ENCODE measurements at places on chromosomes 16 and 17.

DNA sequence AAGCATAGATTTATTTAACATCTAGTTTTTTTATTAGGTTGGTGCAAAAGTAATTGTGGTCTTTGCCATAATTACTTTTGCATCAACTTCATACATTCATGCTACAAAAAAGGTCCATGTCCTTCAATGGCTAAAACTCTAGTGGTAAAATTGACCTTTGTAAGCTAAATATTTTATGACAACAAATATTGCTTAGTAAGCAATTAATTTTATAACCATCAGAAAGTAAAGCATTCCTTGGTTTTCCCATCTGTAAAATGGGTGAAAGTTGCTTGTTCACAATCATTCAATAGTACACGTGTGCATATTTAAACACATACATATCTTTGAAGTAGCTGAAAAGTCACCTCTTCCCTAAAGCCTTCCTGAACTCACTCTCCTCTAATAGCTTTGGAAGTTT lies 789.6 kb downstream of the CDH8 start:
- no peak for DNase-seq

GRCh38 chr17:63930951-63931575 lies 1.1 kb downstream of the CD79B start:
- no peak for DNase-seq

- DNase-seq, result no peak
These were observed 139.7 kb upstream of the CDH5 start for GRCh38 chr16:66226762-66227161.

DNA sequence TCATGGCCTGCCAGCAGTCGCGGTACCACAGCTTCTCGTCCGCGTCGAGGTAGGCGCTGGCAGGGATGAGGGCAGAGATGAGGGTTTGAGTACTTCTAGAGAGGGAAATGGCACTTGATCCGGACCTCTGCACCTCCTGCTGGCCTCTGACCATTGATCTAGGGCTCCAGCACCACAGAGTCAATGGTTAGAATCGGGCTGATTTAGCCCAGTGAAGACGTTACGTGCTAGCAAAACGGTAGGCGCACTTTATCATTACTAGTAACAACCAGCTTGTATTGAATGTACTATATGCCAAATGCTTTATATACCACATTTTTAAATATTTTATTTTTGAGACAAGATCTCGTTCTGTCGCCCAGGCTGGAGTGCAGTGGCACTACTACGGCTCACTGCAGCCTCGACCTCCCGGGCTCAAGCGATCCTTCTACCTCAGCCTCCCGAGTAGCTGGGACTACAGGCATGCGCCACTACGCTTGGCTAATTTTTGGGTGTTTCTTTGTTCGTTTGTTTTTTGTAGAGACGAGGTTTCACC lies 526 bp downstream of the TSNAXIP1 start:
- DNase-seq, result no peak

DNA sequence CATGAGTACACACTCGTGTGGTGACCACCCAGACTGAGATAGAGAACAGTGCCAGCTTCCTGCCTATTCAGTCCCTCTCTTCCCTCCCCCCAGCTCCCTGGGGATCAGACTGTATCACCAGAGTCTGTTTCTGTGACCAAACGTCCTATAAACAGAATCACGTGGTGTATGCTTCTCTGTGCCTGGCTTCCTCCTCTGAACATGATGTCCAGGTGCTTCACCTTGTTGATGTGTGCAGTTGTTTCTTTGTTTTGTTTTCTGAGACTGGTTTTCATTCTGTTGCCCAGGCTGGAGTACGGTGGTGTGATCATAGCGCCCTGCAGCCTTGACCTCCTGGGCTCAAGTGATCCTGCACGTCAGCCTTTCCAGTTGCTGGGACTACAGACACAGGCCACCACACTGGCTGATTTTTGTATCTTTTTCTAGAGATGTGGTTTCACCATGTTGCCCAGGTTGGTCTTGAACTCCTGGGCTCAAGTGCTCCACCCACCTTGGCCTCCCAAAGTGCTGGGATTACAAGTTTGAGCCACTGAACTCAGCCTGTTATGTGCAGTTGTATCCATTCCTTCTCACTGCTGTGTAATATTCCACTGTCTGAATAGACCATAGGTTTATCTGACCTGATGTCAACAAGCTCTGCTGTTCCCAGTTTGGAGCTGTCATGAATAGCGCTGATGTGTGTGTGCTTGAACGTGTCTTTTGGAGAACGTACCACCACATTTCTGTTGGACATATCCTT lies 28.9 kb upstream of the PRM1 start:
- no peak for DNase-seq

DNA sequence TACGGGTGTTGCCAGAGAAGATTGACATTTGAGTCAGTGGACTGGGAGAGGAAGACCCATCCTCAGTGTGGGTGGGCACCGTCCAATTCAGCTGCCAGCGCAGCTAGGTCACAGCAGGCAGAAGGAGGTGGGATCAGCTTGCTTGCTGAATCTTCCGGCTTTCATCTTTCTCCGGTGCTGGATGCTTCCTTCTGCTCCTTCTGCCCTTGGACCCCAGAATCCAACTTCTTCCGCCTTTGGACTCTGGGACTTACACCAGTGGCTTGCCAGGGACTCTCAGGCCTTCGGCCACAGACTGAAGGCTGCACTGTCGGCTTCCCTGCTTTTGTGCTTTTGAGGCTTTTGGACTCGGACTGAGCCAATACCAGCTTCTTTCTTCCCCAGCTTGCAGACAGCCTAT lies 46.1 kb upstream of the RPL38 start:
- DNase-seq, result no peak

- no peak for DNase-seq
These were observed 2.1 kb downstream of the CASKIN1 start for GRCh38 chr16:2194166-2194834.

GRCh38 chr17:68210570-68211315 lies 37.1 kb upstream of the AMZ2 start:
- DNase-seq, result no peak

GRCh38 chr17:31559584-31560501 lies 168.4 kb downstream of the RAB11FIP4 start:
- DNase-seq, result peak; percentile 40

DNA sequence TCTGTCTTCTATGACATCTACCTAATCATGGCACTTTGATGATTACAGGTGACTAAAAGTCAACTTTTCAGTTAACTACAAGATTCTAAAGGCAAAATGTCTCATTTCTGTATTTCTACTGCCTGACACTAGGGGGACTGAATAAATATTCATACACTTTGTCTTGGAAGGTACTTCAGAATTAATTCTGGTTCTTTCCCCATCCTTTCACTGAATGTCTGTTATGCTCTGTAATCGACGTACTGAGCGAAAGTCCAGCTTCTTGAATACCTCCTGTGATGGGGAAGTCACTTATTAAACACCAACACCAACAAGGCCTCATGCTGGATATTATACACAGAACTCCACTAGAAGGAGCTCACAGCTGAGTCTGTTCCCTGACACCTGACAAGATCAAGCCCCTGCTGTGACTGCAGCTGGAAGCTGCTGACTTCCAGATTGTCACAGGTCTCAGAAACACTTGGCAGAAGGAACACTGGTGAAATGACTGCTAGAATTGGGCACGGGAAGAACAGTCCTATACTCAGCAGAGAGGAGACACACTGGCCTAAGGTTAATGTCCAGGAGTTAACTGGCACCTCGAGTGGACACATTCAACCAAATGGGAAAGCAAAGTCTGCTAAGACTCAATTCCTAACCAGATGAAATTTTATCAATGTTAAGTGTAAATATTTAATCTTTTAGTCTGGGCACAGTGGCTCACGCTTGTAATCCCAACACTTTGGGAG lies 31.9 kb downstream of the CMC2 start:
- no peak for DNase-seq

DNA sequence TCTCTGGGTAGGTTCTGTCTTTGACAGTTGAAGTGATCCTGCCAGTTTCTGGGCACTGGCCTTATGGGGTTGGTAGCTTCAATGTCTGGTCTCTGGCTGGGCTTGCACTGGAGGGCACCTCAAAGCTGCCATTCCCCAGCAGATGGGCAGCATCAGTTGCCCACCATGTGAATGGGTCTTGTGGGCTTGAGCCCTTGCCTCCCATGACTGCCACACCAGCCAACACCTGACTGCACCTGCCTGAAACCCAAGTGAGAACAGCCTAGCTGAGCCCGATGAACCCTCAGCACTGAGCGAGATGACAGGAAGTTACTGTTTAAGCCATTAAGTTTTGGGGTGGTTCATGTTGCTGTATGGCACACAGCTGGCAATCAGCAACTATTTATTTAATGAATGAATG lies 69.1 kb upstream of the AXIN2 start:
- DNase-seq, result no peak

GRCh38 chr17:15260376-15261257 lies 4.5 kb downstream of the PMP22 start:
- peak; percentile 76 for DNase-seq

DNA sequence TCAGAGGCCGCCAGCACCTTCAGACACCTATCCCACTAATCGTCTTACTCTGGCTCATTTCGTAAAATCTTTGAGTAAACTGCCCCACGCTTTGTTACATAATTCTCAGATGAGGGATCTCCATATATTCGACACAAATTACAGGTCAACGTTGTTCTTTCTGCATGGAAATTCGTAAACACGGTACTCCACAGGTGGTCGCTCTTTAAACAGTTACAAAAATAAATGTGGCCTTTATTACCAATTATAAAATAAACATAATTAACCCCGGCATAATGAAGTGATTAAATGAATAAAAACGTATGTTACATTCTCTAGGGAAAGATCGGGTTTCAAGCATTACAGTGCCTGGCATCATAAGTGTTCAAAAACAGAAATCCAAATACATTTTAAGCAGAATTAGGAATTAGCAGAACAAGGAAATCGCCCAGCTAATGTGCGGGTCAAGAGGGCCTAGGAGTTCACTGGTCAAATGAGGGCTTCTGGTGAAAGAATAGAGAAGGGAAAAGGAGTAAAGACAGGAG lies 943 bp upstream of the PIP4K2B start:
- DNase-seq, result no peak

DNA sequence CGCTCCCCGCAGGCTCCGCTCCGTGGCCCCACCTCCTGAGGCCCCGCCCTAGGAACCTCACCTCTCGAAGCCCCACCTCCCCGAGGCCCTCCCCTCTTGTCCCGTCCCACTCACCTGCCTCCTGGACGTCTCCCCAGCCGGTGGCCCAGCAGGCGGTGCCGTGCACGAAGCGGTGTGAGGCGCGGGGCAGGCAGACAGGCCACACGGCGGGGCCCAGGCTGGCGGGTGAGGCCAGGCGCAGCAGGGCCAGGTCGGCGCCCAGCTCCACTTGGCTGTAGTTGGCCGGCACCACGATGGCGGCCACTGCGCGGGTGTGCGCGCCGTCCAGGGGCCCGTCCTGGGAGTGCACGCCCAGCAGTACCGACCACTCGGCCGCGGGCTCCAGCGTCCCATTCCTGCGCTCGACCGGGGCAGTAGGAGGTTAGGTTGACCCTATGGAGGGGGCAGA lies 1.6 kb downstream of the PRSS36 start:
- DNase-seq, result peak; percentile 79

DNA sequence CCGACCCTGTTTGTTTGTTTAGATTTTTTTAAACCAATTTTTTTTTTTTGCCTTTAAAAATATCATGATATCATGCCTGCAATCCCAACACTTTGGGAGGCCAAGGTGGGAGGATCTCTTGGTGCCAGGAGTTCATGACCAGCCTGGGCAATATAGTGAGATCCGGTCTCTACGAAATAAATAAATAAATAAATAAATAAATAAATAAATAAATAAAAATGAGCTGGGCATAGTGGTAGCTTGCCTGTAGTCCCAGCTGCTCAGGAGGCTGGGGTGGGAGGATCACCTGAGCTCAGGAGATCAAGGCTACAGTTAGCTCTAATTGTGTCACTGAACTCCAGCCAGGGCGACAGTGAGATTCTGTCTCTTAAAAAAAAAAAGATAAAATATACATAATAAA lies 8.1 kb upstream of the IGF2BP1 start:
- DNase-seq, result no peak

- no peak for DNase-seq
These were observed 2.0 kb upstream of the LPO start for GRCh38 chr17:58236394-58236793.
